CD8-positive, alpha-beta T cell (primary cell): ENCODE measurements at places on chromosomes 11 and 22.

GRCh38 chr11:2205214-2205720, 33.7 kb upstream of the TH start:
- no peak for DNase-seq

DNA sequence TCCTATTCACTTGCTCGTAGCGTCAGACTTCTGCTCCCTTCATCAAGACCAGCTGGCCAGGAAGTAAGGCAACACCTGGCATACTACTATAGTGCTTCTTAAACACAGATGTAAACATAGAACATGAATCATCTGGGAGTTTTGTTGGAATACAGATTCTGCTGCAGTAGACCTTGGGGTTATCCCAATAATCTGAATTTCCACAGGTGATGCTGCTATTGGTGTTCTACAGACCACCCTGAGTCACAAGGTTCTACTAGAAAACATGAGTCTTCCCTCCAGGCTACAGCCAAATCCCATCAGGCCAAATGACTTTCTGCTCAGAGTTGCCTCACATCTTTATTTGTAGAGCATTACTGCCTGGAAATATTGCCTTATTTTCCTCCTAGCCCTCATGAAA, 175.2 kb downstream of the NELL1 start:
- no peak for DNase-seq

GRCh38 chr11:108916935-108917334, 252.1 kb downstream of the DDX10 start:
- DNase-seq, result no peak

DNA sequence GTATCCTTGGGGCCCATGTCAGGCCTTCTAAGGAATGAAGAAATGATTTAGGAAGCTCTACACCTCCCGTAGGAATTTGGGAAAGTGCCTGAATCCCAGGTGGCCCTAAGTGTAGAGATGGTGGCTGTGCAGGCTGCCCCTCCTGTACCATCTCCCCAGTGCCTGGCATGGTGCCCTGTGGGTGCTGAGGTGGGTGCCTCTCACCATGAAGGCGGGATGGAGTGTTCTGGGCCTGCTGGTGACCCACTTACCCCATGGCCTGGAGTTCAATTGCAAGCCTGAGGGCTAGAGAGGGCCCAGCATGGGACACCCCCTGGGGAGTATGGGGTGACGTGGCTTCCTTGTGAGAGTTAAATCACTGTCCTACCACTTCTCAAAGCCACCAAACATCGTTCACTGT, 19.8 kb downstream of the SAMM50 start:
- no peak for DNase-seq

DNA sequence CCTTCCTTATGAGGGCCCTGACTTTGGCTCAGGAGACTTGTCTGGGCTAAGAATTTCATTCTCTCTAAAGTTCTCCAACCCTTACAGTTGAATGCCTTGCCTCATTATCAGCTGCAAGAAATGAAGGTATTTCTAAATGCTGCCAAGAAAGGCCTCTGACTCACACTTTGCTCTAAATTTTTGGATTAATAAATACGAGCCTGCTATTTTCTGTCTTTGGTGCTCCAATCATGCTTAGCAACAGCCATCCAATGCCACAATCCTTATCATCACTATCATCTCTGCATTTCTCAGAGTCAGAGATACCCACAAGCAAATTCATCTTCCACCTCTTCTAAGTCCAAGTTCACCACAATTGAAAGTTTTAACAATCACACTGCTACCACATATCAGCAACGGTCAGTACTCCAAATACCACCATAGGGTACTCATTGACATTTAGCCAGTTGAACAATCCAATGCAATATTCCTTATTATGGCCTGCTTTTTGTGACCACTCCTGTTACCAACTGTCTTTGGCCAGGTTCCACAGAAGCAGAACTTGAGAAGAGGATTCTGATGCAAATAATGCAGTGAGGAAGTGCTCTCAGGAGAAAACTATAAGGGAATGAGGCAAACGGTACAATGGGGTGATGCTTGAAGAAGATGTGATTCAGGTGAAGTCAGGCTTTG, 5.7 kb downstream of the PATE2 start:
- DNase-seq, result no peak
